ENCODE measurements at places on chromosomes 2 and 18.

DNA sequence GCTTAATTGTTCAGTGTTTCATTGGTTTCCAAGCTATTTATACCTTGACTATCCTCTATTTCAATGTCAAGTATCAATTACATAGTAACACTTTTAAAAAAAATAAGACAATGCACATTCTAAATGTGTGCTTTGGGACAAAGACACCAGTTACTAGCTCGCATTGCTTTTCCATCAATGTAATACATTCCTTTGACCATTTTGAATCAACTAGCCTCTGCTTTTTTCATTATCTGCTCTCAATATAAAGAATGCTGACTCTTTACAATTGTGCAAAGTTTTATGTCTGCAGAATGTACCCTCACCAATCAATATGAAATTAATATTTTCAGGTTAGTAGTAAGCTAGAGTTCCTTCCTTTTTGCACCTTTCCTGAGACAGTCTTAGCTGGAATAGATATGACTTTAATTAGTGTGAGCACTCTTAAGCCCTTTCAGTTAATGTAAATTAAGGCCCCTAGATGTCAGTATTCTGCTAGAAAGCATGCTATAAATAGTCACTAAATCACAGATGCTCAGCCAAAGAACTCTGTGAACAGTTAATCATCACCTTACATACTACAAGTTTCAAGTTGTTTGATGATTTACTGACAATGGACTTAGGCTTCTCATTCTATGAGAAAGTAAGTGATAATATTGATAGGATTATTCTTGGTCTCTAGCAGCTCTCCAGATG, 413.6 kb downstream of the PTH2R start:
- DNase-seq, result no peak

- no peak for DNase-seq
These were observed 55.2 kb downstream of the KIF5C start for GRCh38 chr2:148930046-148930775.

GRCh38 chr18:22171258-22172119, 2.1 kb downstream of the GATA6 start:
- DNase-seq, result no peak

- DNase-seq, result no peak
These were observed 2.2 kb upstream of the KCNH7 start for GRCh38 chr2:162840598-162841246.

GRCh38 chr18:35477497-35477896, 20.3 kb downstream of the INO80C start:
- DNase-seq, result no peak

DNA sequence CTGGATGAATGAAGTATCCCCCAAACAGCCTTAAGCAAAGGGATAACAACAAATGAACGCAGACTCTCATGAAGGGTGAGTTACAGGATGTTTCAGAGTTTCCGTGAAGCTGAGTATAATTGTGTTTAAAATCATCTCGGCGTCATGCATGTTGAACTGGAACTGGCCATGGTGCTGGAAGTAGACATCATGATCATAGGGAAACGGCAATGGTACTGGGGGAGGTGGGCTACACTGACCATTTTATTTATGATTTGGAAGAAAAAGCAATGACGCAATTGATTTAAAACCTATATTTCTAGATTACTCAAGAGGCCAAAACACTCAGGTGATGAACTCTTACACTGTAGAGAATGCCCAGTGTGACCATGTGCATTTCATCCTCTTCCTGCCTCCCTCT, 387.9 kb upstream of the MYT1L start:
- no peak for DNase-seq

- no peak for DNase-seq
These were observed 76.5 kb downstream of the NOL10 start for GRCh38 chr2:10613263-10613662.

DNA sequence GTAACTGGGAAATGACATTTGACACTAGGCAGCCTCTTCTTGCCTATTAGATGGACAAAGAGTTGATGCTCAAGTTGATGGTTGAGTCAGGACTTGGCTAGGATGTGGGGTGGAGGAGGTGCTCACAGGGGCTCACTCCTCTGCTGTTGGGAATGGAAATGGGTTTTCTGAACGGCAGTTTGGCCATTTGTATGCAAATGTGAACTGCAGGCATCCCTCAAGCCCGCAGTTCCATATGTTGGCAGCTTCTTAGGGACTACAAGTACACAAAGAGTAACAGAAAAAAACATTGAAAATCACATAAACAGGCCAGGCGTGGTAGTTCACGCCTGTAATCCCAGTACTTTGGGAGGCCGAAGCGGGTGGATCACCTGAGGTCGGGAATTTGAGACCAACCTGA, 80.8 kb downstream of the INPP5D start:
- no peak for DNase-seq

DNA sequence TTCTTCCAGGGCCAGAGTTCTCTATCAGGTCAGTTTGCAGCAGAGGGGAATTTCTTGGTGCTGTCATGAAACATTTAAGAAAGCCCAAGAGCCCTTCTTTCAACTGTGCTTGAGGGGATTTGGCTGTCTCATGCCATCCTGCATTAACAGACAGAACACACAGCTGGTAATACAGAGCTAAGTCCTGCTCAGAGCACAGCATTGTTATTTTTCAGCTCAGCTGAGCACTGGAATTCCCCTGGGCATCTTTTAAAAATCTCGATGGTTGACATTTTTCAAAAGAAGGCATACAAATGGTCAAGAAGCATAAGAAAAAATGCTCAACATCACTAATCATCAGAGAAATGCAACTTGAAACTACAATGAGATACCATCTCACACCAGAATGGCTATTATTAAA, 14.9 kb upstream of the IL1R2 start:
- DNase-seq, result no peak

DNA sequence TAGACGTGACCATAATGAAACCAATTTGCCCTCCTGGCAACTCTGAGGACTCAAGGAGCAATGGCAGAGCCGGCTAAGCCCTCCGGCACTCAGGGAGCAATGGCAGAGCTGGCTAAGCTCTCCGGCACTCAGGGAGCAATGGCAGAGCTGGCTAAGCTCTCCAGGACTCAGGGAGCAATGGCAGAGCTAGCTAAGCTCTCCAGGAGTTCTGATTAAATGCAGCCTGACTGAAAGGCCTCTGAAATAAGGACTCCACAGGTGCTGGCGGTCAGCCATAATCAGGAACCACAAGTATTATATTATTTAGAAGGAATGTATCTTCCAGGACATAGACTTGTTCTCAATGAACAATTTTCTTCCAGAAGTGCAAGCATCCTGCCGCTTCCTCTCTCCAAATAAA, 65.2 kb downstream of the C2orf76 start:
- no peak for DNase-seq

DNA sequence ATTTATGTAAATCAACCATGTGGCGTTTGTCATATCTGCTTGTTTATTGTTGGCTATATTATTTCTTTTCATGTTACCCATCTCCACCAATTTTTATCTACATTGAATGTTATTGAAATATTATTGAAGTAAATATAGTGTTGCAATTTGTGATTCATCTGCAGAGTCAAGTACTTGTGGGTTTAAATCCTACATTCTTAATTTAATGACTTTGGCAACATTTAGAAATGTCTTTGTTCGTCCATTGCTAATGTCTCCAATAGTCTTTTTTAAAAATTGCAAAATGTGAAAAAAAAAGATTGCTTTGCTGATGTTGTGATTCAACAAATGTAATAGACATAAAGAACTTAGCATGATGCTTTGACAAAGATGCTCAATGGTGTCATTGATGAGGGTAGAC, 1572.8 kb upstream of the PIK3C3 start:
- DNase-seq, result no peak

- no peak for DNase-seq
These were observed 45.2 kb upstream of the GCG start for GRCh38 chr2:162197069-162197825.

DNA sequence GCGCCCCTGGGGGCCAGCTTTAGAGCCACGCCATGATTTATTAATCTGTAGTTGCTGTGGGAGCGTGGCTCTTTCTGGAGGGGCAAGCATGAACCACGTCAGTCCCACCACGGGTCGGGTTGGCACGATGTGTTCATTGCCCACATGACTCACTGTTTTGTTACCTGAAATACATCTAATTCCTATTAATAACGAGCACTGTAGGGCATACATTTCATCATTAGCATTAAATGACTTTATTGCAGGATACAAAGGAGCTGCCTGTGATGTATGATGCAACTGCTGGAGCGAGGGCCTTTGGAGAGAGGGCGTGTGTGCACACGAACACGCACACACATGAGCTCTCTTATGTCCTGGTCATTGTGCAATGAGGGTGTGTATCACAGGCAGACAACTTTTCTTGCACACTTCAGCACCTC, 127.0 kb downstream of the INHBB start:
- no peak for DNase-seq

DNA sequence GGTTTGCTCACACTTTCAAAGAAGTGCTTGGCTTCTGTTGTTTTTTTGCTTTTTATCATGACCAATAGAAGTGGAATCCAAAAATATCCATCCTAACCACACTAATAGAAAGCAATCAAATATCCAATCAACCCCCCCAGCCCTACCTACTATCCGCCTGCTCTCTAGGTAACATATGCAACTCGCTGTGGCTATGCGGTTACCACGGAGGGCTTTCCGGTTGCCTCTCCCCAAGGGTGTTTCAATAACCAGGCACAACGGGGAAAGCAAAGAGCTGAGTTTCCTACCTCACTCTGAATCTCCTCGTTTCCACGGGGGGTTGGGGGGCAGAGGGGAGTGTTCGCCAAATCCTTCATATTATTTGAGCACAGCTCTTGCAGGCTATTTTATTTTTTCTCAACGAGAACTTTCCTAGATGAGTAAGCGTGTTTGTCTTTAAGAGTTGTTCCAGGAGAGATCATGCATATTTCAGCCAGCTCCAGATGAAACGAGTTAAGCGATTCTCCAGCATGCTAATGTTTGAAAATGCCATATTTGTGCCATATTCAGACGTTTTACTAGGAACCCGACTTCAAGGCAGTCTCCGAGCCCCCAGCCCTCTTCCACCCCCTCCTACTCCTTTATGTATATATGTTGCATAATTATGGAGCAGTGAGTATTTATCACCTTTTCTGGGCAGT, 30.3 kb downstream of the PAX3 start:
- DNase-seq, result no peak

DNA sequence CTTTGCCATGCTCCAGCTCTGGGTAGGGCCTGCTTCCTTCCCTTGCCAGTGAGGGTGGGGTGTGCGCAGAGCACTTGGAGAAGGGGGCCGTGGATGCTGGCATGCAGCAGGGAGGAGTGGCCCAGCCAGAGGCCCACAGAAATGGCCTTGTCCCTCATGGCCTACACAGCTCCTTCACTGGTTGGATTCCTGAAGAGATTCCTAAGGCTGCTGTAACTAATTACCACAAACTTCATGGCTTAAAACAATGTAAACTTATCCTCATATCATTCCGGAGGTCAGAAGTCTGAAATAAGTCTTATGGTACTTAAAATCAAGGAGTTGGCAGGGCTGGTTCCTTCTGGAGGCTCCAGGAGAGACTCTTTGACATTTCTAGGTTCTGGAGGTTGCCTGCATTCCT, 195.2 kb downstream of the GLI2 start:
- DNase-seq, result no peak

- no peak for DNase-seq
These were observed 70.7 kb downstream of the CDC42EP3 start for GRCh38 chr2:37600735-37601134.

GRCh38 chr18:1604751-1605150, 700.1 kb downstream of the ADCYAP1 start:
- DNase-seq, result no peak

DNA sequence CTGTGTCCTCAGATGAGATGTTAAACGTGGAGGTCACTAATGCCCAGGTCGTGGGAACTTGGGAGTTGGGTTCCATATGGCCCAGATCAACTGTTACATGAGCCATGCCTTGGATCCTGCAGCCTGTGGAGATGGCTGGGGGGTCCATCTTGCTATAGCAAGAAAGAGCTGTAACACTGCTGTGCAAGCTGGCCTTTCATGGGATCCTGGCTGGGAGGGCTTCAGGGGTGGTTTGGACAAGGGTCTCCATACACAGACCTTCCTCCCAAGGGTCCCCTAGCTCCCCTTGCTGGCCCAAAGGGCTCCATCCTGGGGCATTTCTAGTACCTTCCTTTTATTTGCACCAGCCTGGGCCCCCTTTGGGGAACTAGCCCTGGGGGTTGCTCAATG, 337.7 kb downstream of the DYSF start:
- DNase-seq, result no peak

DNA sequence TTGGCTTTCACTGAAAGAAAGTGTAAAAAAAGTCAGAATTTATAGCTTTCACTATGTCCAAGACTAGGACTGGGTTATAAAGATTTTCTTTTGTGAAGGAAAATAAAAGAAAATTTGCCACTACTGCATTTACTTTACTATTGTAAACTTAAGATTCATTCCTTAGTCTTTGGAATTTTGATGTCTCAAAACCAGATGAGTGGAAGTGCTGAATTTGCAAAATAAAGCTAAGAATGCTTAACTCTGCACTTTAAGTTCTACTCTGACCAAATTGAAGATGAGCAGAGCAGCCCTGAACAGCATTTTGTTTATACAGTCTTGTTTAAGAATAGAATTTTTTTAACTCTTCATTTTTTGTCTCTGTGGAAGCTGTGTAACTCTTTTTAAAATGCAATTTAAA, 102.4 kb downstream of the ICA1L start:
- no peak for DNase-seq

GRCh38 chr18:45617284-45617683, 2.0 kb downstream of the SLC14A2 start:
- no peak for DNase-seq

DNA sequence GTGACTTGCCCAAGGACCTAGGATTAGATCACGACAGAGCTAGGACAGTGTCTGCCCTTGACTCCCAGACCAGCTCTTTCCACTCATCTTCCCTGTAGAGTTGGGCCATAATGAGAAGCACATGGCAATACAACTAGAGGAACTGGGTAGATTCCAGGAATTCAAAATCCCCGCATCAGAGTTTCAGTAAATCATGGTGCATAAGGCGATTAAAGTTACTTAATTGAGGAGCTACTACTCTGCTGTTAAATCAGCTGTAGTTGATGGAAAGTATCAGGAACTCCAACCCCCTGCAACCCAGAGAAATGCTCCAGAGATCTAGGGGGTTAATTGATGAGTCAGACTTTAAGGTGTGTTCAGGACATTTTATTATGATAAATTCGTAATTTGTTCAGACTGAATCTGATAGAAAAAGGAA, 5.7 kb downstream of the ANTXR1 start:
- no peak for DNase-seq

- no peak for DNase-seq
These were observed 2.9 kb downstream of the IWS1 start for GRCh38 chr2:127523269-127523939.

GRCh38 chr2:100963026-100963375, 39.1 kb upstream of the RPL31 start:
- no peak for DNase-seq

DNA sequence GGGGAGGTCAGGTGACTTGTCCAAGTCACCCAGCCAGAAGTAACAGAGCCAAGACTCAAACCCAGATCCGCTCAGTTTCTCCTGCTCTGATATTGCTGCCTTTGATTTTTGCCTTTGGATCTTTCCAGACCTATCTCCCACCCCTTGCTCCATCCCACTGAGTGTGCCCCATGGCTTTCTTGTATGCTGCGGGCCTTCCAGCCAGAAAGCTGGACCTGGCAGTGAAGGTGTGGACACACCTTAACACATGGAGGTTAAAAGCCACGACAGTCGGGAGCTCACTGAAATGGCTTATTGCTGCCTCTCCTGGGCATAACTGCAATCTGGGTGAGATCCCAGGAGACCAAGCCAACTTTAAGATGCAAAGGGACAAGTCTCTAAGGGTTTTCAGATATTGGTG, 86.7 kb downstream of the LONRF2 start:
- no peak for DNase-seq

- no peak for DNase-seq
These were observed 211.8 kb upstream of the DSEL start for GRCh38 chr18:67728364-67728763.

GRCh38 chr2:20966061-20966595, 77.7 kb downstream of the APOB start:
- no peak for DNase-seq
